NCI-H2029 treated with DMSO at 0.1 percent for 48 hours (cell line): ENCODE measurements at places on chromosomes 11 and 22.

DNA sequence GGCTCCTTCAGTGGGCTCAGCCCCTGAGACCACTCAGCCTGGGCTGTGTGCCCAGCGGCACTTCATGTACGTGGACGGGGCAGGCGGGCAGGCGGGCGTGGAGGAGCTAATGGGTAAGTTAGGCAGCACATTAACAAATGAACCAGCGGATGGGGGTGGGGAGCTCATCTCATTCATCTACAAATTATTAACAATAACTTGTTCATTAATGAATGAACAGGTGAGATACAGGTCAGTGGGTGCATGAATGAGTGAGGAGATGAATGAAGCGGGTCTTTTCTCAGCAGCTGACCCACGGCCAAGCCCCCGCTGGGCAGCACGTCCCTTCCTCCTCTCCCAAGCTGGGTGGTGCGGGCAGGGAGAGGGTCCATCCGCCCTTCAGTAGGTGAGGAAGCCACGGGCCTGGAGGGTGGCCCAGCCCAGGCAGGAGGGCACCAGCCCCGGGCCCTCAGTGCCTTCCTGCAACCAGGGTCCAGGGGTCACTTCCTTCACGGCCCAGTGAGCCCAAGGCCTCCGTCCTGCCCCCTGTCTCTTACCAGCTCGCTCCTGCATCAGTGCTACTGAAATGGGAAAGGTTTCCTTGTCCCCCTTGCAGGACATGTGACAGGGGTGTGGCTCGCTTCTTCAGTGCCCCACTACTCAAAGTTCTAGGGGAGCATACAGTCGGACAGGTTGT lies 60.5 kb upstream of the KCNQ1OT1 start:
- DNase-seq: no peak

DNA sequence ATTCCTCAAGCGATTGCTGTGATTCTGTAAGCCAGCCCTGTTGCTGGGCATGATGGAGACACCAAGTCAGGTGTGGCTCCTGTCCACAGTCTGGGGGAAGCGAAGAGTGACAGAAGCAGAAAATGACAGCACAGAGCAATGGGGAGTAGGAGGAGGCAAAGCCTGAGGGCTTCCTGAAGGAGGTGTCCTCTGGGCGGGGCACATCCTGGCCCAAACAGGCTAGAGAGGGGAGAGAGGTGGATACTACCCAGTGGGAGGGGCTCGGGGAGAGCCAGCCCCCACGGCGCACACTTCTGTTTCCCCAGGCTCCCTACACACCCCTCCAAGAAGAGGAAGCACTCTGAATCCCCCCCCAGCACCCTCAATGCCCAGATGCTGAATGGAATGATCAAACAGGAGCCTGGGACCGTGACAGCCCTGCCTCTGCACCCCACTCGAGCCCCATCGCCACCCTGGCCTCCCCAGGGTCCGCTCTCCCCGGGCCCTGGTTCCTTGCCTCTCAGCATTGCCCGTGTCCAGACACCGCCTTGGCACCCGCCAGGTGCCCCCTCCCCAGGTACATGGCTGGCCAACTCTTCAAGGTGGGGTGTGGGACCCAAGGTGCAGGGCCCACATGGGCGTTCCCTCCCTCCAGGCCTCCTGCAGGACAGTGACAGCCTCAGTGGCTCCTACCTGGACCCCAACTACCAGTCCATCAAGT lies 18.9 kb downstream of the MYRF start:
- DNase-seq: no peak

DNA sequence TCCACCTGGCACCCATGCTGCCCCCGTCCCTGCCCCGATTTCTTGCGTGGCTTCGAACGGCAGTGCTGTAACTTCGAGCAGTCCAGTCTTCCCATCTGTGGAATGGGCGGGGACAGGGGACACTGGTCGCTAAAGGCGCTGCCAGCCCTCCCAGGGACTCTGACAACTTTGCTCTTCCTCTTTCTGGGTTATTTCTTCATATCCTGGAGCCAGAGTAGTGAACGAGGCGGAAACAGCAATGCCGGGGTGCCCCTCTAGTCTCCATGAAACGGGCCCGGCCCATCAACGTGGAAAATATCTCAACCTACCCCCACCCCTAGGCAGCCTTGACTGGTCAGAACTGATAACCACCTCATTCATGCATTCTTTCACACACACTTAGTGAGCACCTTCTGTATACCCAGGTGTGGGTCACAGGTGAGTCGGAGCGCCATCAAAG lies 42.8 kb downstream of the TRIOBP start:
- DNase-seq: no peak

GRCh38 chr11:132245403-132246385 lies 875.3 kb downstream of the NTM start:
- no peak for DNase-seq

DNA sequence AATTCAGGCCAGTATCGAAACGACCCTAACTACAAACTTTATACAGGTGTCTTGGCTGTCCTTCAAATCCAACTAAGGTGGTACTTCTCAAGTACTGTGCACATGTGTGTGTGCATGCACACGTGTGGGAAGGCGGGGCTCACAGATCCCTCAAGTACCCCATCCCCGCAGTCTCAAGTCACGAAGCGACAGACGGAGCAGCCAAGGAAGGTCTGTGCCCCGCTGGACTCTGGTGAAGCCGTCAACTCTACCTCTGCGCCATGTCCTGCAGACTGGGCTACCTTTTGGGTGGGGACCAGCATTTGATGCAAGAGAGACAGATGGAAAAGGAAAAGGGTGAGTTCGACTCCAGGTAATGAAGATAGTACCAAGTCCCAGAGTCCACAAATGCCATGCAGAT lies 169.0 kb downstream of the CRYBB2 start:
- no peak for DNase-seq

- DNase-seq: peak; percentile 20
These were observed 7.9 kb upstream of the FADS3 start for GRCh38 chr11:61899146-61899841.

DNA sequence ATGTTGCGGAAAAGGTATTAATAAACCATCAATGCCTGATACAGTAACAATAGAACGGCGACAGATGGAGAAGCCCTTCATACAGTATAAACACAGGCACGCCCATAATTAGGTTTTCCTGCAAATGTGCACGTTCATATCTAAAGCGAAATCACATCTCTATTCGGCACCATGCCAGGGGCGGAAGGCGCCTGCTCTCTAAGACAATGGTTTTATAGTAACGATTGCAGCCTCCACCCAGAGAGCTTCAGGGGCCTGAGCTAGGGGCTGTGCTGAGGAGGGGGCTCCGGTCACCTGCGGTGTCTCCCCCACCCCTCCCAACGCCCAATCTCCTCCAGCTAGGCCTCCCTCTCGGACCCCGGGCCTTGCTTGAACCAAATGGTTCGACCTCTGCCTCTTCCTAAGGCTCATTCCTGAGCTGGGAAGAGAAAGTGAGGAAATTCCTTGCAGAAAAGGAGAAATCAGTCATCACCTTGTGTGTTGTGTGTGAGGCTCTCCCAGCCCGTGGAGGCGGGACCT lies 9.6 kb downstream of the KRTAP5-5 start:
- DNase-seq: peak; percentile 67

GRCh38 chr11:124934862-124935547 lies 842 bp downstream of the HEPACAM start:
- no peak for DNase-seq

DNA sequence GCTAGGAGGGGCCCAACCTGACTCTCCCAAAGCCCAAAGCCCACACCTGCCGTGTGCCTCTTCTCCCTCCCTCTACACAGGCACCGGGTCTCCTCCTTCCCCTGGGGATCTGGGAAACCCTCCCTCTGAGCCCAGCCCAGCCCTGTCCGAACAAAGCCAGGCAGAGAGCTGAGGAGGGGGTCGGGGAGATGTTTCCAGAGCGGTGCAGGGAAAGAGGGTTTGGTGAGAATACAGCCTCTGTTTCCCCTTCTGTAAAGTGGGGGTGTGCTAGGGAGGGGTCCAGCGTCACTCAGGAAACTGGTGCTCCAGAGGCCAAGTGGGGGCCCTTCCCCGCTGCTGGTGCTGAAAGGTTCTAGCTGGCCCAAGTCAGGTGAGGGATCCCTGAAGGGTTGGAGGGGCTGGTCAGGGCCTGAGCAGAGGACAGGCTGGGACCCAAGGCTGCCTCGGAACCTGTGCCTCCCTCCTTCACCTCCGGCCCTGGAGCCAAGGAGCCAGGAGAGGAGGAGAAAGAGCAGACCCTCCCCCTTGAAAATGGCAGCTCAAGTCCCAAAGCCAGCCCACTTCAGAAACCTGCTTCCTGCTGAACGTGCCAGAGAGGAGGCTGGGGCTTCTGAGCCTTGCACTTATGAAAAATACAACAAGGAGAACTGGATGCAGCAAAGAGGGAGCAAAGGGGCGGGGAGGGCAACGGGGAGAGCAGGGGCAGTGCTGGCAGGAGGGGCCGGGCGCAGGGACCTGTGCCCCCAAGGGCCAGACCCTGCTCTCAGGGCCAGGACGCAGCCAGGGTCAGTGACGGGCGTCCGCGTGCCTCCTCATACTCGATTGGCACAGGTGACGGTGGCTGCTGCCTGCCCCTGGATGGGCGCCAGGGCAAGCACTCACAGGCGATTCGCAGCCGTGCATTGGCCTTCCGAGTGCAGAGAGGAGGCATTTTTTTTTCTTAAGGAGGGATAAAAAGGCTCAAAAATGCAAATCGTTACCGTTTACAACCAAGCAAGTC lies 43.2 kb downstream of the MACROD1 start:
- peak; percentile 93 for DNase-seq

- DNase-seq: no peak
These were observed 23.2 kb downstream of the GAL start for GRCh38 chr11:68707527-68707926.

GRCh38 chr11:20017320-20017719 lies 143.0 kb downstream of the DBX1 start:
- peak; percentile 91 for DNase-seq

GRCh38 chr11:74909385-74909784 lies 39.5 kb downstream of the XRRA1 start:
- DNase-seq: no peak

DNA sequence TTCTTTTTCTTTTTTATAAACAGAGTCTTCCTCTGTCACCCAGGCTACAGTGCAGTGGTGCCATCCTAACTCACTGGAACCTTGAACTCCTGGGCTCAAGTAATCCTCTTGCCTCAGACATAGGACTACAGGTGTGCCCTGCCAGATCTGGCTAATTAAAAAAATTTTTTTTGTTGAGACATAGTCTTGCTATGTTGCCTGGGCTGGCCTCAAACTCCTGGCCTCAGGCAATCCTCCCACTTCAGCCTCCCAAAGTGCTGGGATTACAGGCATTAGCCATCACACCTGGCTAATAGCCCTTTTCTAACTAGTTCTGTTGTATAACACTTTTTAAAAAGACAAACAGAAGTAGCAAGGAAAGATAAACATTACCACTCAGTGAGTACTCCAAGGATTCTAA lies 57.4 kb downstream of the CSTF3 start:
- no peak for DNase-seq

- DNase-seq: no peak
These were observed 84.6 kb downstream of the DBX1 start for GRCh38 chr11:20075627-20076026.

- no peak for DNase-seq
These were observed 10.3 kb downstream of the YAP1 start for GRCh38 chr11:102120437-102120973.

DNA sequence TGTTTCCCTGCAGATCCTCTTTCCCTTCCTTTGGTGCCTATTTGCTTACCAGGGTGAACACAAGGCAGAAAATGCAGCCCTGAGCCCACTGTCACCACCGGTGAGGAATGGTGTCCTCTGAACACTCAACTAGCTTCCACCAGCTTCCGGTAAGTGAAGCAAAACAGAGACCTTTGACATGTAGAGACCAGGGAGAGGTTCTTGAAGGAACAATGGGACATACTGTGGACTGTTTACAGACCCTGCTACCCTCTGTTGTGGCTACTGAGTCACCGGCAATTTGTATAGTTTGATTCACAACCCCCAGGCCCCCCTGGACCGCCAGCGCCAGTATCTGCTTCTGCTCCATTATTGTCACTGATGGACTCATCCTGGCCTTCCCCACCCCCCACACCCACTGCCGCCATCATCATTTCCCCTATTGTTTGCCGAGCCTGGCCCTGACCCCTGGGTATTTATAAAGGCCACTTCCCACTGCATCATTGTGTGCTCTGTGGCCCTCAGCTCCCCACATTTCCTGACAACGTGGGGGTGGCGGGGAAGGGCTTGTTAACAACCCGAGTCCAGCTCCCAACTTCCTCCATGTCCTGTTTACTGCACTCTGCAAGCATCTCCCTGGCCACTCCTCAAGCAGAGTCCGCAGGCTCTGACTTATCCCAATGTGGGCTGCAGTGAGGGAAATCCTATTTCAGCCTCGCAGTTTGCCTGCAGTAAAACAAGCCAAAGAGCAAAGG lies 252.9 kb downstream of the ETS1 start:
- DNase-seq: no peak

DNA sequence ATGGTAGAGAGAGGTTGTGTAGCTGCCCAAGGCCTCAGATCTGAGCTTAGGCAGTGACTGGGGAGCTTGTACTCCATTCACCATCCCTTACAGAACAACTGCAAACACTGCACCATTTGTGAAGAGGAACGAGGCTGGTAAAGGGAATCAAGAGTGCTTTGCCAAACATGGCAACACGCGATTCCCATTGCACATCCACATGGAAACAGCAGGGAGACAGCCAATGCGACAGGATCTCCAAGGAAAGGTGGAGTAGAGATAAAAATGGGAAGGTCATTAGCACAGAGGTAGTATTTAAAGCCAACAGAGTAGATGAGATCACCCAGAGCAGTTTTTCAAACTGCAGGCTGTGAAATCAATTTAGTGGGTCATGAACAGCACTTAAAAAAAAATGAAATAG lies 42.0 kb downstream of the TCF20 start:
- peak; percentile 24 for DNase-seq

- no peak for DNase-seq
These were observed 63.7 kb upstream of the SESN3 start for GRCh38 chr11:95294701-95295100.

DNA sequence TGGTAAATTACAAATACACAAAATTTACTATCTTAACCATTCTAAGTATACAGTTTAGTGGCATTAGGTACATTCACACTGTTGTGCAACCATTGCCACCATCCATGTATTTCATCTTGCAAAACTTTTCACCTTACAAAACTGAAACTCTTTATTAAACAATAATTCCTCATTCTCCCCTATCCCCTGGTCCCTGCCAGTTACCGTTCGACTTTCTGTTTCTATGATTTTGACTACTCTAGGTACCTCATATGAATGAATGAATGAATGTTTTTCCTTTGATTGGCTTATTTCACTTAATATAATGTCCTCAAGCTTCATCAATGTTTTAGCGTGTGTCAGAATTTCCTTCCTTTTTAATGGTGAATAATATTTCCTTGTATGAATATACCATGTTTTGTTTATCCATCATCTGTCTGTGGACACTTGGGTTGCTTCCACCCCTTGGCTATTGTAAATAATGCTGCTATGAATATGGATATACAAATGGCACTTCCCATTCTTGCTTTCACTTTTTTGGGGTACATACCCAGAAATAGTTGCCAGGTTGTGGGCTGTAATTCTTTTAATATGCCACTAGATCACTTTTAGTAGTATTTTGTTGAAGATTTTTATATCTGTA lies 93.0 kb downstream of the UVRAG start:
- DNase-seq: no peak
